ENCODE measurements at places on chromosomes 7 and 10.

DNA sequence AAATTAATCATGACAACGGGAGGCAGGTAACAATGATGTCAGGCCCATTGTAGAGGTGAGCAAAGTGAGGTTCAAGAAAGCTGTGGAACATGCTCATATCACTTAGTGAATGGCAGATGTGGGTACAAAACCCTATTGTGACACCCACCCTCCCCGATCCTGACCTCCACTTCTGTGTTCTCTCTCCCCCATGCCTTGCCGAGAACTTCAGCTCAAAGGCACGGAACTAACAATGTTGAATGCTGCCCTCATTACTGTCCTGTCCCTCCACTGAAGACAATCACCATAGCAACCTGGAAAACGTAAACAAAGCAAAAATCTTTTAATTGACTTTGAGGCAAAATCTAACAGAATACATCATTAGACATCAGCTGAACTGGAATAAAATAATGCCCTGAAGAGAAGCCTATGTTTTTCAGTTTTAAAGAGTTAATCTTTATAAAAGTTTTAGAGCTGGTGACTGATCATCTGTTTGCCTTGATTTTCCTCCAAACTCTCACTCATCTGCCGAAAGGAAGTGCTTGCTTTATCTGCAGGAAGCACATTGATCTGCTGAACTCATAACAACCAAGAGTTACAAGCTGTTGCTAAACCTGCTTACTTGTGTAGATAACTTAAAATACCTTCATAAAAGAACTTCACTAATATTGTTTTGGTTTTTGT lies 133.6 kb downstream of the CUBN start:
- DNase-seq, result peak; percentile 51

DNA sequence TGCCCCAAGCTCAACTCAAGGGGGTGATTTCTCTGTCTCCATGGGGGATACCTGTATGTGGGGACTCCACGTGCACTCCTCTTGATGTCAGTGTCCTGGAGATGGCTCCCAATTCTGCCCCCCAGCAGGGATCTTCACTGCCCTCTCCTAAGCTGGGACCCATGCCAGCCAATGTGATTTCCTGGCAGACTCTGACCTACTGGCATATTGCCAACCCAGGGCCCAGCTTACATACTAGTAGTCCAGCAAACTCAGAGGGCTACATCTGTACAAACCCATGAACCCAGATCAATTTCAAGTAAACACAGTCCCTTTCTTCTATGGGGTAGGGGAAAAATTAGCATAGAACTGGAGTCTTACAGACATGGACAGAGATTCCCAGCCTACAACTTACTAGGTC lies 26.2 kb upstream of the BMPR1A start:
- DNase-seq, result no peak

GRCh38 chr7:136036336-136036735 lies 59.2 kb upstream of the MTPN start:
- DNase-seq, result no peak

- DNase-seq, result no peak
These were observed 2.6 kb downstream of the TLX1 start for GRCh38 chr10:101133489-101134298.

- no peak for DNase-seq
These were observed 39.2 kb upstream of the FZD9 start for GRCh38 chr7:73394422-73394821.

GRCh38 chr7:29609162-29610037 lies 45.8 kb downstream of the PRR15 start:
- DNase-seq, result peak; percentile 45

DNA sequence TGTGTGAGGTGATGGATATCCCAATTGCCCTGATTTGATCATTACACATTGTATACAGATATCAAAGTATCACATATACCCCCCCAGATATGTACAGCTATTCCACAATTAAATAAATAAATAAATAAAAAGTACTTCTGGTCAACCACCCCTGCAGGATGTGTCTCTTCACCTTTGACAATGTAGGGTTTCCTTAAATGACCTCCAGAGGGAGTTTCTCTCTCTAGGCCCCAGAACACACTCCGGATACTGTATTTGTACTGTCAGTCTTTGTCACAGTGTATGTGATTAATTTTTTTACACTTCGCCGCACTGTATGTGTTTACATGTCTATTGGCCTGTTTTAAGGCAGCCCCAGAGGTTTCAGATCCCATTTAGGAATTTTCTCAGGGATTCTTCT lies 123.6 kb downstream of the ADCYAP1R1 start:
- no peak for DNase-seq

DNA sequence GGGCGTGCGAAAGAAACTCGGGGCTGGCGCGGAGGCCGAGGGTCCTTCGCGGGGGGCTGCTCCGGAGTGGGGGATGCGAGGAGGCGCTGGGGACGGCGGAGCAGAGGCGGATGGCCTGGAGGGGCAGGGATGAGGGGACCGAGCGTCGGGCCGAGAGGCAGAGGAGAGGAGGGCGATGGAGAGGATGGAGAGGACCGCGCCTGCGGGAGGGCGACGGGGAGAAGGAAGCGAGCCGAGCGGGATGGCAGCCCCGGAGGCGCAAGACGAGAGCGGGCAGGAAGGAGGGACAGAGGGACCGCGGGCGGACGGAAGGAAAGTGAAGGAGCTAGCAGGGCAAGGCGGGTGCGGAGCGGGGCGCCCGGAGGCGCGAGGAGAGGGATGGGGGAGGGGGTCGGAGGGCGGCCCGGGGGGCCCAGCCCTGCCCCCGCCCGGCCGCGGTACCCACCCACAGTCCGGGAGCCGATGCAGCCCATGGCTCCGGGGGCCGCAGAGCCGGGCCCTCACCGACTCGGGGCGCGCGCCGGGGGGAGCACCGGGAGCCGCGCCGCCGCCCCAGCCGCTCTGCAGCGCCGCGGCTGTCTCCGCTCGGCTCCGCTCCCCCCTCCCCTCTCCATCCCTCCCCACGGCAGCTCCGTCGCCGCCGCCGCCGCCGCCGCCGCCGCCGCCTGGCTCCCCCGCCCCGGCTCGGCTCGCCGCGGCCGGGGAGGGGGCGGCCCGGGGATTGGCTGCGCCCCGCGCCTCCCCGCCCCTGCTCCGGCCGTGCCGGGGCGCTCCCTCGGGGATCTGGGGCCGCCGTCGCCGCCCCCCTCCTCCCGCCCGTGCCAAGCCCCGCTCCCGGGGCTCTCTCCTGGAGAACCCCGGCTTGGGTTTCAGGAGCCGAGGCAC lies at the start of gene FAM131B:
FAM131B (minus strand) TSS at position 583 of the 885 bp plus-strand sequence; CDS start at position 473, 110 bp downstream.
- peak; percentile 47 for DNase-seq

- DNase-seq, result no peak
These were observed 715.3 kb downstream of the NXPH1 start for GRCh38 chr7:9148687-9149086.

DNA sequence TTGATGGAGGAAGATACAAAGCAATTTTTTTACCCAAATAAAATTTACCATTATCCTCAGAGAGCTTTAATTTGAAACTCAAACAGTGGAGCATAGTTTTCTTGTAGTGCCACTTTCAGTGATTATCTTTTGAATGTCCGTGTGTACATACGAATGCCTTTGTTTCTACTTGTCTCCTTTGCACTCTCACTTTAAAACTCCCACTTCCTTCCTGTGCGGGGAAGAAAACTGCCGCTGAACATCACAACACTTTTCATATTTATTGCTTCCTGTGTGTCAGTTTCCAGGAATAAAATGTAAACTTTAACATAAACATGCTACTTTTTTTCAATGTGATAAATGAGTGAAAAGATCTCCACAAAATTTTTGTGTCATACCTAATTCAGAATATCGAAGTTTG lies 102.4 kb downstream of the SEMA3A start:
- DNase-seq, result no peak

- no peak for DNase-seq
These were observed 58.2 kb upstream of the CHST15 start for GRCh38 chr10:124151466-124152095.

- no peak for DNase-seq
These were observed 25.3 kb downstream of the TNS3 start for GRCh38 chr7:47556511-47557180.

DNA sequence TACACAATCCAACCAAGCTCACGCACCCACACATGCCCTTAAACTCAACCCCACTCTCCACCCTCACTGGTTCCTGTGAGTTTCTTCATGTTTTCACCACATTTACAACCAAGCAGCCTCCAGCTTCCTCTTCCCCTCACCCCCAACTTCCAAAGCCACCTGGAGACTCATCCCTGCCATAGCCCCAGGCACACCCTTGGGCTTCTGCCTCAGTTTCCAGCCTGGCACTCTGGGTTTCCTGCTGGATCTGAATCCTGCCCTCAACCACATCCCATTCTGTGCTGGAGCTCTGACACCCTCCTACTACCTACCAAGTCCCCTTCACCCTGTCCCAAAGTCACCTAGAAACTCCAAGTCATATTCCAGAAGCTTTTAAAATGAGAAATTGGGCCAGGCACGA lies 29.4 kb downstream of the CCDC3 start:
- DNase-seq, result no peak

GRCh38 chr10:103969436-103969835 lies 2.5 kb downstream of the SLK start:
- DNase-seq, result no peak

- DNase-seq, result peak; percentile 55
These were observed 50.6 kb downstream of the VPS41 start for GRCh38 chr7:38858259-38858884.

- DNase-seq, result peak; percentile 19
These were observed 208.7 kb downstream of the MAD1L1 start for GRCh38 chr7:2023877-2024566.

GRCh38 chr7:156560075-156560474 lies 80.5 kb upstream of the RNF32 start:
- DNase-seq, result no peak

GRCh38 chr7:106126170-106126938 lies 14.2 kb upstream of the SYPL1 start:
- peak; percentile 54 for DNase-seq

- DNase-seq, result no peak
These were observed 46.4 kb upstream of the KMT2E start for GRCh38 chr7:104967595-104967994.

DNA sequence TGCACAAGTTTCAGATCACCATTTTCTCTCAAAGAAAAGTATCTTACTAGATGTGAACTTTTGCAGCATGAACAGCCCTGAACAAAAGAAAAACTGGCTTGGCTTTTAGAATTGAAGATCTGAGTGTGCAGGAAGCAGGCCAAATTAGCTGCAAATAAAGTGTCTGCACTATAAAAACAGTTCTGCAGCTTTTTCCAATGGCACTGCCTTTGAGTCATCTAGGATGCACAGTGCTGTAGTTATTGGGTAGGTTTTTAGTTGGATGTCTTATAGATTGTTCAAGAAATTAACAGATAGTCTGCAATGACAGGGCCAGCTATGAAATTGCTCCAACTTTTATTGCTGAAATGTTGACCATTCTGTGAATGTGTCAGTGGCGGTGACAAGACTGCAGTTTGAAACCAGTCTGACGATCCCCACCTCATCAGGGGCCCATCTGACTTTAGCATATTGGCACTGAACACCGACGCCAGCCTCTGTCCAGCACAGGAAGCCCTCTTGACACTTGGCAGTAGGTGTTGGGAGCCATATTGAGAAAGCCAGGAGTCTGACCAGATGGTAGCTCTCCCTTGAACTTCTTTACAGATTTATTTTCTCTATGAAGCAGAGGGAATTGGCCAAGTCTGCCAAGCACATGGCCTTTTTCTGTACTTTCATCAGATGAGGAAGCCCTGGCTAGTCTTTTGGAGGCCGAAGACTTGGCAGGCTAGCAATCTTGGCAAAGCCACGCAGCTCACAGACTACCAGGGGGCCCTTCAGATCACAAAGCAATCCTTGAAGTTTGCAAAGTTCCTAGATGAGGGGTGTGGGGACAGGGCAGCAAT lies 490.6 kb downstream of the NEBL start:
- no peak for DNase-seq

GRCh38 chr10:87931836-87932230 lies 68.4 kb downstream of the PTEN start:
- DNase-seq, result no peak

- peak; percentile 28 for DNase-seq
These were observed 888.5 kb upstream of the SORCS1 start for GRCh38 chr10:108052981-108053380.

- DNase-seq, result no peak
These were observed 26.6 kb downstream of the TBXAS1 start for GRCh38 chr7:139855498-139856270.

- DNase-seq, result no peak
These were observed 359.5 kb upstream of the MKI67 start for GRCh38 chr10:128485701-128486235.

- DNase-seq, result no peak
These were observed 72.2 kb upstream of the DLX6 start for GRCh38 chr7:96933067-96933645.

GRCh38 chr7:44824894-44825526 lies 22.9 kb downstream of the H2AZ2 start:
- DNase-seq, result peak; percentile 52

- no peak for DNase-seq
These were observed 201.8 kb downstream of the FANK1 start for GRCh38 chr10:126098226-126098581.

GRCh38 chr7:156080596-156080995 lies 268.3 kb upstream of the SHH start:
- no peak for DNase-seq

- DNase-seq, result peak; percentile 26
These were observed 153.2 kb downstream of the NRBF2 start for GRCh38 chr10:63286340-63286739.

DNA sequence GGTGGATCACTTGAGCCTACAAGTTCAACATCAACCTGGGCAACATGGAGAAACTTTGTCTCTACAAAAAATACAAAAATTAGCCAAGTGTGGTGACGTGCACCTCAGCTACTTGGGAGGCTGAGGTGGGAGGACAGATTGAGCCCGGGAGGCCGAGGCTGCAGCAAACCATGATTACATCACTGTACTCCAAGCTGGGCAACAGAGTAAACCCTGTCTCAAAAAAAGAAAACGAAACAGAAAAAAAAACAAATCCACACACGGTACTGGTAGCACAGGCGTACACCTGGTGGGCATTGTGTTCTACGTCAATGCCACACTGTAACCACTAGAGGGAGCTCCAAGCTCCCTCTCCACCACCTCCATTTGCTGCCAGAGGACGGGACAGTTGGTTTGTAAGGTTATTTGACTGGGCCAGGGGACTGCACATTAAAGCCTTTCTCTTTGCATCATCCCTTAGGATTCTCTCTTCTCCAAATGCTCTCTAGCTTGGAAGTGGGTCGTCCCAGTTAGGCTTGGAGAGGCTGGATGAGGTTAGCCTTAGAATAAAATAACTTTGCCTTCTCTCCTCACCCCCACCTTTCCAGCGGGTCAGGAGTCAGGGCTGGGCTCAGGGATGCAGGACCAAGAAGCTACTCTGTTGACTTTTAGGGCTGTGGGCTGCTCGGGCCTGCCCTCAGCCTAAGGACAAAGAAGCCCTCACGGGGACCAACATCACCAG lies 130.8 kb downstream of the SORBS1 start:
- DNase-seq, result peak; percentile 80

- no peak for DNase-seq
These were observed 22.9 kb upstream of the GPR22 start for GRCh38 chr7:107446988-107447387.

DNA sequence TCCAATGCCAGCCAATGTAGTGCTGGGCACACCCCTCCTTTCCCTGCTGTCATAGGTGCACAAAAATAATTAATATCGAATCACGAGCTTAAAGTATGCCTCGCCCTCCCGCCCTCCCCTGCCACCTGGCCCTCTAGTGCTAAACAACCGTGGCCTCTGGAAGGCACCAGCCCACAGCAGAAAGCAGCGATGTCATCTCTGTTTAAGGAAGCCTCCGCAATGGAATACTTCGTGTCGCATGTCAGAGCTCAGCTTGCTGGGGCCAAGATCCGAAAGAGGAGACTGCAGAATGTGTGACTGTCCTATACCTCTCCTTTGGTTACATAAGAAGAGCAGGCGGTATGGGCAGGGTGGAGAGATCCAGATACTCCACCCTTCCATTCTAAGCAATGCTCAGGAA lies 71.5 kb downstream of the RHOBTB1 start:
- DNase-seq, result no peak

- DNase-seq, result no peak
These were observed 254.6 kb downstream of the TNS3 start for GRCh38 chr7:47327346-47327697.

All from foreskin fibroblast (primary cell).